Stomach (tissue), 19 donors: ENCODE measurements at places on chromosomes 11 and 22. TPM values are rescaled to one million over a fixed set of nuclear protein-coding genes. Genes with fewer than 3 reads are reported as not detected.

DNA sequence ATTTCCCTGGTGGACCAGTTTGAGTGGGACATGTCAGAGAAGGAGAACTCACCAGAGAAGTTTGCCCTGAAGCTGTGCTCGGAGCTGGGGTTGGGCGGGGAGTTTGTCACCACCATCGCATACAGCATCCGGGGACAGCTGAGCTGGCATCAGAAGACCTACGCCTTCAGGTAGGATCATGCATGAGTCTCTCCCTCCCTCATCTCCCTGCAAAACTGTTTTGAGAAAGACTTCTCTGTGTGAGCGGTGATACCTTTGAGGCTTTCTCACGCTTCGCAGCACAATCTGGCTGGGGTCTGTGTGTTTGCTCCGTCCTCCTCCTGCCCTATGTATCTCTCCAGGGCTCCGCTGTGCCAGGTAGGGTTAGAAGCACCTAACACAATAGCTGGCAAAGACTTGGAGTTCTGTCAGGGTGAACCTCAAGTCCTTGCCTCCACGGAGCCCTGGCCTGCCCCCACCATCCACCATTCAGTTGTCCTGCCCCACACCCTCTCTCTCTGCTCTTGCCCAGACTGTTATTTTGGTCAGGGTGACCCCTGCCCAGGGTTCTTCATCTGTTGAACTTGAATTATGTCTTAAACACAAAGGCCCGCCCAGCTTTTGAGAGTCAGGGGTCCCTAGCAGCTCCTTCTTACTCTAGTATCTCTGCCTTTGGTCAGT lies 13.4 kb downstream of the DERL3 start:
- no peaks in the 10 kb centered on the region for H3K4me1 ChIP-seq
- peaks cover 100% of the 10 kb centered on the region for H3K36me3 ChIP-seq
- no peak overlapping the region for H3K4me3 ChIP-seq
- H3K27me3 ChIP-seq = no peaks in the 10 kb centered on the region
- no peak overlapping the region for H3K27ac ChIP-seq
- DNase-seq = peak; percentile 0

The OR8H2 gene
- not detected for polyA plus RNA-seq

The TREH gene
- polyA plus RNA-seq = 0.76 TPM

DNA sequence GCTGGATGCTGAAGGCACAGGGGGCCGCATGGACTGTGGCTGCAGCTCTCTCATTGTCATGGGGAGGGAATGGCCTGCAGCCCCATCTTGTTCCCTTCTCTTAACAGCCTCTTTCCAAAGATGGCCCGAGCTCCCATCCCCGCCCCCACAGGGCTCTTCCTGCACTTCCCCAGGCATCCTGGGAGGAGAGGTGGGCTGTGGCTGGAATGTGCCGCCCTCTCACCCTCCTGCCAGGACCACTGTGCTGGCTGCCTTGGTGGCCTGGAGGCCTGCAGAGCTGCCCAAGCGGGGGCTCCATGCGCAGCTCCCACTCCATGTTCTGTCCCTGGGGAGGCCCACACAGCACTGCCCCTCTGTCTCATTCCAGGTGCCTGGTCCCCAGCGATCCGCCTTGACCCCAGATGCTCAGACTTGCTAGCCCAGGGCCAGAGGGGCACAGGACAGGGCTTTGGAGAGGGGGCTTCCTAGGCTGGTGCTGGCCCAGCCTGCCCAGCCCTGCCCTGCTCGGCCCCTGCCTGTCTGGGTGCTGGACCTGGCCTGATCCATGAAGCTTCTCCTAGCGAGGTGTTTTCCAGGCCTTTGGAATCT lies 56.6 kb downstream of the RTN4R start:
- H3K4me1 ChIP-seq = peaks cover 38% of the 10 kb centered on the region
- peak overlapping the region; percentile 1 for H3K4me3 ChIP-seq
- H3K27me3 ChIP-seq = no peaks in the 10 kb centered on the region
- no peak for DNase-seq
- H3K27ac ChIP-seq = peak overlapping the region; percentile 61

DNA sequence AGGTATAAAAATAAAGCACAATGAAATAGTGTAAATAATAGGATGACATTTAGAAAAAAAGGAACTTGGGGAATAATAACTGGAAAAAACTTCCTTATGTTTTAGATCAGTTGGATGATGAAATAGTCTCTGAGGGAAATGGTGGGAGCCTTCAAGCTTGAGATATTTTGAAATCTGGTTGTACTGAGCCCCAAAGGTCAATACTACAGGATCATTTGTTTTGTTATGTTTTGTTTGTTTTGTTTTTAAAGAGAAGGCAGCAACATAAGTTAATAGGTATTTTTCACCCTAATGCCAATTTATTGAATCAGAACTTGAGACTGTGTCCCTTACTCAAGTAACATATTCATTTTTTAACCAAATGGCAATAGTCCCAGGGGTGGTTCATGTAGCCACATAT lies 393.1 kb downstream of the ETS1 start:
- H3K27me3 ChIP-seq = no peaks in the 10 kb centered on the region
- H3K4me3 ChIP-seq = no peak overlapping the region
- DNase-seq = no peak
- H3K36me3 ChIP-seq = no peaks in the 10 kb centered on the region
- peaks cover 10% of the 10 kb centered on the region for H3K4me1 ChIP-seq
- no peak overlapping the region for H3K27ac ChIP-seq

The PLAAT5 gene
- polyA plus RNA-seq = 1.1 TPM

The CARD16 gene
- 68.3 TPM for polyA plus RNA-seq

- no peak overlapping the region for H3K4me3 ChIP-seq
- H3K4me1 ChIP-seq = no peaks in the 10 kb centered on the region
- no peak overlapping the region for H3K27ac ChIP-seq
- H3K36me3 ChIP-seq = no peaks in the 10 kb centered on the region
Observed at GRCh38 chr11:93133488-93134109, 64.2 kb downstream of the SLC36A4 start.

- H3K4me3 ChIP-seq = no peak overlapping the region
- peaks cover 23% of the 10 kb centered on the region for H3K4me1 ChIP-seq
- H3K27me3 ChIP-seq = peaks cover 75% of the 10 kb centered on the region
- no peaks in the 10 kb centered on the region for H3K36me3 ChIP-seq
Observed at GRCh38 chr22:48494968-48495750, 1332.5 kb downstream of the BRD1 start.

GRCh38 chr11:12454782-12455181 lies 77.4 kb downstream of the PARVA start:
- peak overlapping the region; percentile 7 for H3K27ac ChIP-seq

DNA sequence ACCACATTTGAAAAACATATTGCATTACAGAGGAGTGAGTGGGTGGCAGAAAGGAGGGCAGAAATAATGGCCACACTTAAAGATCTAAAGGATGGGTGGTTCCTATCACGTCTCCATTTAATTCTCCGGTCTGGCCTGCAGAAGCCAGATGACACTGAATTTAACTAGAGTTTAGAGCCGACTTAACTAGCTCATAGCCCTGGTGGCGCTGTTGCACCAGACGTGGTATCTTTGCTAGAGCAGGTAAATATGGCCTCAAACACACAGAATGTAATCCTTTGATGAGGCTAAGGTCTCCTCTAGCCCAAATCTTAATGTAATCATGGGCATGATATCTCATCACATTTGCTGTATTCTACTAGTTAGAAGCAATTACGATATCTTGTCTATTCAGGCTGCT lies 51.5 kb upstream of the GAL start:
- no peak overlapping the region for H3K27ac ChIP-seq
- peaks cover 3% of the 10 kb centered on the region for H3K27me3 ChIP-seq
- DNase-seq = peak; percentile 66
- no peaks in the 10 kb centered on the region for H3K4me1 ChIP-seq
- no peak overlapping the region for H3K4me3 ChIP-seq
